Activated naive CD8-positive, alpha-beta T cell treated with anti-CD3 and anti-CD28 coated beads, Interleukin-2, amount 50 U/mL, for 24 hours (primary cell): ENCODE measurements at places on chromosomes 16 and 17.

GRCh38 chr16:1667271-1667670 lies 10.8 kb upstream of the JPT2 start:
- H3K36me3 ChIP-seq, result peaks cover 17% of the 10 kb centered on the region
- no peaks in the 10 kb centered on the region for H3K4me1 ChIP-seq
- H3K4me3 ChIP-seq, result no peak overlapping the region
- no peak overlapping the region for H3K27ac ChIP-seq

- no peaks in the 10 kb centered on the region for H3K4me1 ChIP-seq
- H3K36me3 ChIP-seq, result peaks cover 28% of the 10 kb centered on the region
- H3K27ac ChIP-seq, result no peak overlapping the region
- no peak for DNase-seq
- H3K4me3 ChIP-seq, result no peak overlapping the region
These were observed 15.4 kb downstream of the DHODH start for GRCh38 chr16:72023962-72024361.

- H3K27ac ChIP-seq, result no peak overlapping the region
- no peaks in the 10 kb centered on the region for H3K4me1 ChIP-seq
- peaks cover 10% of the 10 kb centered on the region for H3K27me3 ChIP-seq
- H3K36me3 ChIP-seq, result no peaks in the 10 kb centered on the region
- no peak overlapping the region for H3K4me3 ChIP-seq
These were observed 202.7 kb downstream of the FOXL1 start for GRCh38 chr16:86781046-86781445.

- H3K4me3 ChIP-seq, result no peak overlapping the region
- no peak for DNase-seq
- H3K4me1 ChIP-seq, result peaks cover 39% of the 10 kb centered on the region
- no peaks in the 10 kb centered on the region for H3K27me3 ChIP-seq
These were observed 4.5 kb upstream of the MNT start for GRCh38 chr17:2405247-2405926.

DNA sequence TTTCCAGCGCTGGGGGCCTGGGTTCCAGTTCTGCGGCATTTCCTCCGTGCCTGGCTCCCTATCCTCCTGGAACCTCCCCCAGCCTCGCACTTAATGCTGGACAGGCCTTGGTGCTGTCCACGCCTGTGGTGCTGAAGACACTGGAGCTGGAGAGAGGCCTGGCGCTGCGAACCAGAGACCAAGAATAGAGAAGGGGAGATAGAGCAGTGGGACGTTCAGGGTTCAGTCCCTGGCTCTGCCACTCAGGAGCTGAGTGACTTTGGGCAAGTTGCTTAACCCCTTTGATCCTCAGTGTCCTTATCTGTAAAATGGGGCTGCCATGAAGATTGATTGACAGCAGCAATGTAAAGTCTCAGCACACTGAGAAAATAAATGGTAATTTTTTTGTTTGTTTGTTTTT lies 11.9 kb downstream of the SBK1 start:
- DNase-seq, result no peak
- H3K36me3 ChIP-seq, result no peaks in the 10 kb centered on the region
- no peak overlapping the region for H3K4me3 ChIP-seq
- H3K27me3 ChIP-seq, result no peaks in the 10 kb centered on the region

DNA sequence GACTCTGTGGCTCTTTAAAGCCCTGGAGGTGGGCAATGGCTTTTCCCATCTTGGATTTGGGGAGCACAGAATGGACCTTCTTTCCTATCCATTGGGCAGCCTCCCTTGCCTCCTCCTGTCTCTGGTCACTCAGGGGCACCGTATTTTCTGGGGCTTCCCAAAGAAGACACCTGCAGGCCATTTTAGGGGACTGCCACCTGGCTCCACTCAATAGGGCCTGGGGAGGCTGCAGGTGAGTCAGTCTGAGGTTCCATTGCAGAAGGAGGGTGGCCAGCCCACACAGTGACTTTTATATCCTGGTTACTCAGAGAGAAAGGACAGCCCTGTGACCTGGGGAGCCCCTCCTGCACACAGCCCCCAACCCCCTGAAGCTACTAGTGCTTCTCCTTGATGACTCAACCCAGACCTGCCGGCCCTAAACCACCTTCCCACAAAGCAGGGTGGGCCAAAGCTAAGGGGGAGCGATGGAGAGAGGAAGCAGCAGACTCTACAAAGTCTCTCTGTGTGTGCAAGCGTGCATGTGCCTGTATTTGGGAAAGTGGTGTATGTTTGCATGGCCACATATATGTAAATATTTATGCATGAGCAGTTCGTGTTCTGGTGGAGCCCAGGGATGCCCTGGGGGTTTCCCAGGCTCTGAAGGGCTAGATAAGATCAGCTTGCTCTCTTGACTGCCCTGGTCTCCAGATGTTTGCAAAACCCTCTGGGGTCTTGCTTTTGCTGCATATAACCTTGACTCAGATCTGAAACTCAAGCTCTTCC lies 5.0 kb downstream of the CX3CL1 start:
- no peaks in the 10 kb centered on the region for H3K36me3 ChIP-seq

GRCh38 chr16:2919511-2920255 lies 8.0 kb downstream of the FLYWCH1 start:
- peak; percentile 62 for DNase-seq
- H3K27ac ChIP-seq, result no peak overlapping the region
- peaks cover 12% of the 10 kb centered on the region for H3K36me3 ChIP-seq
- no peak overlapping the region for H3K4me3 ChIP-seq
- no peaks in the 10 kb centered on the region for H3K27me3 ChIP-seq

GRCh38 chr17:63113167-63113566 lies 147.1 kb downstream of the TANC2 start:
- no peaks in the 10 kb centered on the region for H3K36me3 ChIP-seq
- no peaks in the 10 kb centered on the region for H3K4me1 ChIP-seq
- H3K27ac ChIP-seq, result no peak overlapping the region
- H3K27me3 ChIP-seq, result no peaks in the 10 kb centered on the region

DNA sequence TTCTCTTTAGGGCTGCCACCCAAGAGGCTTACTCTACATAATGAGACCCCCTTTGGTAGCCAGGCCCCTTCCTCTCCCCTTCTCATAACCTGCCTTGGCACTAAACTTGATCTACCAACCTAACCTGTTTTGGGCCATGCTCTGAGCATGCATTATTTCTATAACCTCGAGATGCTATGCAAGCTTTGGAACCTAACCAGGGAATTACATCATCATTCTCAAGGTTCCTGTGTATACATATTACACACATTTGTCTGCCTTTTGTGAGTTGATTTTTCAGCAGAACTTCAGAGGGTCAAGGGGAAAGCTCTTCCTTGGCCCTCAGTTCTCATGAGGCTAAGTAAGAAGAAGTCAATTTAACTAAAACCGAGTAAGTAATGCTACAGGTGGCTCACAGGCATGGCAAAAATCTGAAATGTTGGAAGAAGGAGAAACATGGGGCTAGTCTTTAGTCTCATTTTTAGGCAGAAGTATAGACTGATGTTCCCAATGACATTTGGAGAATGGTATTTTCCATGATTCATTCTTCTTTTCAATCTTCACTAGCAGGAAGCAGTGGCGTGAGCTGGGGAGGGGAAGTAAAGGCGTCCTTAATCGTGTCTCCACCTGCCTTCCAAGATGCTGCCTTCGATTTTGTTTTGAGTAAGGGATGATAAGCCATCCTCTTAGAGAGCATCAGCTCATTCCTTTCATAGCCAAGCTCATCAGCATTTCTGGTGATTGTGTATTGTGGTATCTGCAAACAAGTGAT lies 308.4 kb downstream of the ABCC12 start:
- no peak overlapping the region for H3K27ac ChIP-seq
- no peak for DNase-seq
- no peak overlapping the region for H3K4me3 ChIP-seq
- no peaks in the 10 kb centered on the region for H3K4me1 ChIP-seq
- H3K27me3 ChIP-seq, result no peaks in the 10 kb centered on the region
- H3K36me3 ChIP-seq, result no peaks in the 10 kb centered on the region

DNA sequence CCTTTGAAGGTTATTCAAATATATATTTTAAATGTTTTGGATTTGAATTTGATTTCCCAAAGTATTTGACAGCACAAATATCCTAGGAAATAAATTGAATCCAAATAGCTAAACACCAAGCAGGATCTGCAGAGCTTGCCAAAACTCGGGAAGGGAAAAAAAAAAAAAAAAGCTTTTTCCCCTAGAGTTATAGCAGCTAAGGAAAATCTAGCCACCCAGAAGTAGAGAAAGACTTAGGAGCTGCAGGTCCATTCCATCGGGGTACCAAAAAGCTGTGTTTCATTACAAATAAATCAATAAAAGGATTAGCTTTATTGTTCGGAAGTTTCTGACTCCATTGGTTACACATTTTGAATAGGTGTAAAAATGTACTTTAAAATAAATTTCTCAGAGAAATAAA lies 19.3 kb downstream of the HSF5 start:
- no peaks in the 10 kb centered on the region for H3K36me3 ChIP-seq
- H3K27me3 ChIP-seq, result no peaks in the 10 kb centered on the region
- no peak overlapping the region for H3K4me3 ChIP-seq
- no peak for DNase-seq
- peaks cover 8% of the 10 kb centered on the region for H3K4me1 ChIP-seq

DNA sequence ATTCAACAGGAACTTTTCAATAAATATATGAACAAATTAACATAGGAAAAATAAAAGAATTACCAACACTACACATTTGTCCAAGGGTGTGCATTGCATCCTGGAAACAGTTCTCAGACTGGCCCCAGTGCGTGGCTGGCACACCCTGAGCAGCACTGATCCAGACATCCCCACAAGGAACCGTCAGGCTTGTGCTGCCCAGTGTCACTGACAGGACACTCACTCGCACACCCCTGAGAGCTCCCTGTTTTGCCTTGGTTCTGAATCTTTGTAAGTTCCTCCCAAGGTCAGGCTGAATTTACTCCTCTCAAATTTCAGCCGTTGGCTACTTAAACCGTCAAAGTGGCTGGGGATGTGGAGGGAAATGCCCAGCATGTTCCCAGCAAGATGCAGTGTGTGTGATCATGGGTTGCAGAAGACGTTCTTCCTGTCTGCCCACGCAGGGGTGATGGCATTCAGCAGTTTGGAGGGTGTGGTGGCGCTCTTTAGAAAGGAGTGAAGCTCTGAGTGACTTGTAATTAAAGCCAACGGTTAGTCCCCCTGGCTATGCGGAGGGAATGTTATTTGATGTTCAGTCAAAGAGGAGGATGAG lies 1.7 kb downstream of the MT2A start:
- H3K36me3 ChIP-seq, result peaks cover 2% of the 10 kb centered on the region
- H3K4me3 ChIP-seq, result peak overlapping the region; percentile 89
- H3K4me1 ChIP-seq, result peaks cover 81% of the 10 kb centered on the region
- peaks cover 2% of the 10 kb centered on the region for H3K27me3 ChIP-seq
- peak; percentile 80 for DNase-seq

- peaks cover 16% of the 10 kb centered on the region for H3K36me3 ChIP-seq
- no peaks in the 10 kb centered on the region for H3K27me3 ChIP-seq
- H3K4me1 ChIP-seq, result peaks cover 59% of the 10 kb centered on the region
- DNase-seq, result no peak
These were observed 7.9 kb downstream of the SPOP start for GRCh38 chr17:49670002-49670401.

GRCh38 chr16:59048876-59049275 lies 314.8 kb upstream of the GOT2 start:
- H3K4me1 ChIP-seq, result no peaks in the 10 kb centered on the region
- DNase-seq, result no peak
- no peak overlapping the region for H3K27ac ChIP-seq
- H3K27me3 ChIP-seq, result no peaks in the 10 kb centered on the region

- H3K4me3 ChIP-seq, result no peak overlapping the region
- H3K36me3 ChIP-seq, result no peaks in the 10 kb centered on the region
- no peak for DNase-seq
- peaks cover 6% of the 10 kb centered on the region for H3K27me3 ChIP-seq
- H3K27ac ChIP-seq, result no peak overlapping the region
- peaks cover 4% of the 10 kb centered on the region for H3K4me1 ChIP-seq
These were observed 31.4 kb downstream of the B9D1 start for GRCh38 chr17:19331134-19331533.

- H3K27me3 ChIP-seq, result peaks cover 12% of the 10 kb centered on the region
- H3K36me3 ChIP-seq, result no peaks in the 10 kb centered on the region
- no peak for DNase-seq
- H3K27ac ChIP-seq, result no peak overlapping the region
- peaks cover 20% of the 10 kb centered on the region for H3K4me1 ChIP-seq
These were observed 1.9 kb upstream of the GRB7 start for GRCh38 chr17:39735882-39736281.

DNA sequence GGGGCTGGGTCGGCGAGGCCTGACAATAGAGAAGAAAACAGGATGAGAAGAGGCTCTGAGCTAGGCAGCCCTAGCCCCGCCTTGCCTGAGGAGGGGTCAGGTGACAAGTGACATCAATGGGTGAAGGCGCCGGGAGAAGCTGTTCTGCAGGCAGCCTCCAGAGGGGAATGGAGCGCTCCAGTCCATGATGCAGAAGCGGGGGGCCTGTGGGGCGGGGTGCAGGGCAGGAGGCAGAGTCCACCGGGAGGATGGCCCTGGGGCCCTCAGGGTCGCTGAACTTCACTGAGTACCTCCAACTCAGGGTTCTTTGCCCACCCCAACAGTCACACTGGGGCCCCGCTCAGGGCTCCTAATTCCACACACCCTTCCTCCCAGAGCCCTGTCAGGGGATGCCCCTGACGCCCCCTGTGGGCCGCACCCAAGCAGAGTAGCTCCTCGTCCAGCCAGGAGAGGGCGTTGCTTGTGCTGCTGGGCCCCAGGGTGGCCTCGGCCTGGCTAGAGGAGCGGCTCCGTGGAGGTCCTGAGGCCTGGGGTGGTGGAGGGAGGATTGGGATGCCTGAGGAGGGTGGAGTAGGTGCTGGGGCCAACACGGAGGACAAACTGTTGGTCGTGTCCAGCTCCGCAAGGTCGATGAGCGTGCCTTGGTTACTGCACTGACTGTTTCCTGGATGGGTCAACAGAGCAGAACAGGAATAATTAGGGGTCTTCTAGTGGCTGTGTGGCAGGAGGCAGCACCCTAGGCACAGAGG lies 20.8 kb downstream of the GGA3 start:
- DNase-seq, result peak; percentile 61
- H3K27me3 ChIP-seq, result no peaks in the 10 kb centered on the region
- no peak overlapping the region for H3K27ac ChIP-seq
- H3K4me1 ChIP-seq, result peaks cover 52% of the 10 kb centered on the region

DNA sequence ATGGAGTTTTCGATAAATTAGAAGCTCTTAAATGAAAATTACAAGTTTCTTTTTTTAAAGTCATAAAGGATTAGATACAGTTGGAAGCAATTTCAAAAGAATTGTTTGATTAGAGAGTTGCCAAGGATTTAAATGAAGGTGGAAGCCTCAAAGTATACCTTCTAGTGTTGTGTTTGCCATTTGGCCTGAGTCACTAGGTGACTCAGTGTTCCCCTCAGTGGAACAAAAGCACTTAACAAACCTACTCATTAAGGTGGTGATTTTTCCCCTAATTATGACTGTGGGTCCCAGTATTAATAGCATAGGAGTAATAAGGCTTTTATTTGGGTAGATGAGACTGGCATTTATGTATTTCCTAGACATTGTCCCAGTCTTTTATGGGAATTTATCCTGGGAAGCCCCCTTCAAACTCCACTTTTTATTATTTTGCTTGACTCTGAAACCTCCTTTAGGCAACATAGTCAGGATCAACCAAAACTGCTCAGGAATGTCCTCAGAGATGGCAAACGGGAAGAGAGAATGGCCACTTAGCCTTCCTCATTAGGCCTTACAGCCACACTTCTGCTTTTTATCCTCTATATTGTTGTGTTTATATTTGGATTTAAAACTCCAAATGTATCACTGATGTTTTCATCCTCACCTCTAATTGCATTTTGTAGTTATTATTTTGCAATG lies 161.0 kb downstream of the FTO start:
- H3K4me3 ChIP-seq, result no peak overlapping the region
- peak overlapping the region; percentile 75 for H3K27ac ChIP-seq
- H3K4me1 ChIP-seq, result peaks cover 24% of the 10 kb centered on the region
- H3K36me3 ChIP-seq, result peaks cover 46% of the 10 kb centered on the region
- peak; percentile 10 for DNase-seq
